ENCODE measurements at places on chromosomes 11 and 22. TPM values are rescaled to one million over a fixed set of nuclear protein-coding genes. Genes with fewer than 3 reads are reported as not detected.
A peak's percentile ranks its signal among the peaks of the same experiment; 100 is the strongest.

Gene RAB1B
- 131 TPM for total RNA-seq

GRCh38 chr11:36931139-36931538 is 333.1 kb upstream of the RAG2 start:
- no peak overlapping the region for H3K27ac ChIP-seq
- no peaks in the 10 kb centered on the region for H3K36me3 ChIP-seq
- no peaks in the 10 kb centered on the region for H3K27me3 ChIP-seq
- no peak overlapping the region for H3K4me3 ChIP-seq

Gene SNU13
- 70.8 TPM for total RNA-seq

Gene MAJIN
- total RNA-seq = not detected

DNA sequence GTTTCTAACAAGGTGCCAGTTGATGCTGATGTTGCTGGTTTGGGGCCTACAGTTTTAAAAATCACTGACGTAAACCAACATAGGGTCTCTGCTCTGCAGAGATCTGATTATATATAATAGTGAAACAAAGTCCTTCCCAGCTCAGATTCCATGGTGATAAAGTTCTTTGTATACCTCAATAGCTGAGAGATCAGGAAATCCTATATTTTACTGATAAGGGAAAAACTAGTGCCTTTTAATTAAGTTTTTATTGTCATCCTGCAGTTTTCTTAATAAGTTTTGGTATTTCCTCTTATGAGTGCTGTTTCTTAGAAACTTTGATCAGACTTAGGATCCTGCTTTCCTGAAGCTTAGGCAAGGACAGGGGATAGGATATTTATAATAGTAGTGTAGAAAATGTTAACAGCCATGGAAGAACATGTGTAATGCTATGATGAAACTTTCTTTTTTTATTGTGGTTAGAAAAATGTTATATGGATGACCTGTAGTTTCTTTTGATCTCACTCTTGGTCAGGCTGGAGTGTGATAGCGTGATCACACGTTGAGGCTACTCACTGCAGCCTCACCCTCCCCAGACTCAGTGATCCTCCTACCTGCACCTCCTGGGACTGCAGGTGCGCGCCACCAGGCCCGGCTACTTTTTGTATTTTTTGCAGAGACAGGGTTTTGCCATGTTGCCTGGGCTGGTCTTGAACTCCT is 14.1 kb downstream of the CAPRIN1 start:
- peaks cover 13% of the 10 kb centered on the region for H3K4me1 ChIP-seq
- H3K36me3 ChIP-seq = no peaks in the 10 kb centered on the region
- no peak overlapping the region for H3K27ac ChIP-seq
- no peak overlapping the region for H3K4me3 ChIP-seq
- no peak for DNase-seq
- no peaks in the 10 kb centered on the region for H3K27me3 ChIP-seq

Gene APLNR
- not detected for total RNA-seq

Gene HBE1
- not detected for total RNA-seq

- H3K4me1 ChIP-seq = no peaks in the 10 kb centered on the region
- no peaks in the 10 kb centered on the region for H3K36me3 ChIP-seq
- H3K4me3 ChIP-seq = no peak overlapping the region
Observed at GRCh38 chr11:95398437-95399112, 167.6 kb upstream of the SESN3 start.

Gene OR4X1
- total RNA-seq = not detected

DNA sequence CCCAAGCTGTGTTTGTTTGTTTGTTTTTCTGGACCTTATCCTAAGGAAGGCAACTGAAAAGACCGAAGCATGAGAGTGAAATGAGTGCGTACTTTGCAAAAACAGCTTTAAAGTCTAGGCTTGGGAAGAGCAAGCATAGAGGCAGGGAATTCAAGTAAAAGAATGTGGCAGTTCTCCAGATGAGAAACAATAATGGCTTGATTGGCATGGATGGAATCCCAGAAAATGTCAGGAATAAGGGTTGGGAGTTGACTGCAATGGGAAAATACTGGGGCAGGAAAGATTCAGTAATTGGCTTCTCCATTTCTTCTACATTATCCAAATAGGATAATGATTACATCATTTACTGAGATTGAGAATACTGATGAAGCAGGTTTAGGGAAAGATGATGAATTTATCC is 17.5 kb downstream of the SAAL1 start:
- H3K4me3 ChIP-seq = no peak overlapping the region
- H3K4me1 ChIP-seq = no peaks in the 10 kb centered on the region
- H3K27me3 ChIP-seq = no peaks in the 10 kb centered on the region

DNA sequence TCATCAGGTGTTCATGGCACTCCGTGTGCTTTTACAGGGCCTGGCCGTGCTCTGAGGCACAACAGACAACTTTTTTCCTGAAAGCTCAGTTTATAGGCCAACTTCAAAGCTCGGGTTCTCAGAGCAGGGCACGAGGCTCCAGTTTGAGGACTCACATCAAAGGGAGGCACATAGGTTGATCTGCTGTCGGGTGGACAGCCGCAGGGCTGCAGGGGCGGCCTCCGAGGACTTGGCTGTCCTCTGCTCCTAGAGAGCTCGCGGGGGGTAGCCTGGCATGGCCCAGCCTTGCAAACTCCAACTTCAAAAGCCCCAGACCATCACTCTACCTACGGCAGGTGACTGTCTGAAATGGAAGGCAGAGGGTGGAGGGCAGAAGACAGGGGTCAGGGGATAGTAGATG is 31.6 kb downstream of the C11orf58 start:
- no peaks in the 10 kb centered on the region for H3K36me3 ChIP-seq
- no peak for DNase-seq
- no peaks in the 10 kb centered on the region for H3K4me1 ChIP-seq
- H3K4me3 ChIP-seq = no peak overlapping the region
- no peak overlapping the region for H3K27ac ChIP-seq
- H3K27me3 ChIP-seq = no peaks in the 10 kb centered on the region

Gene BANF1
- total RNA-seq = 29.5 TPM

- no peak for DNase-seq
- no peaks in the 10 kb centered on the region for H3K27me3 ChIP-seq
- H3K36me3 ChIP-seq = no peaks in the 10 kb centered on the region
- peaks cover 40% of the 10 kb centered on the region for H3K4me1 ChIP-seq
- no peak overlapping the region for H3K4me3 ChIP-seq
Observed at GRCh38 chr22:30318799-30319419, 7.8 kb downstream of the TBC1D10A start.

DNA sequence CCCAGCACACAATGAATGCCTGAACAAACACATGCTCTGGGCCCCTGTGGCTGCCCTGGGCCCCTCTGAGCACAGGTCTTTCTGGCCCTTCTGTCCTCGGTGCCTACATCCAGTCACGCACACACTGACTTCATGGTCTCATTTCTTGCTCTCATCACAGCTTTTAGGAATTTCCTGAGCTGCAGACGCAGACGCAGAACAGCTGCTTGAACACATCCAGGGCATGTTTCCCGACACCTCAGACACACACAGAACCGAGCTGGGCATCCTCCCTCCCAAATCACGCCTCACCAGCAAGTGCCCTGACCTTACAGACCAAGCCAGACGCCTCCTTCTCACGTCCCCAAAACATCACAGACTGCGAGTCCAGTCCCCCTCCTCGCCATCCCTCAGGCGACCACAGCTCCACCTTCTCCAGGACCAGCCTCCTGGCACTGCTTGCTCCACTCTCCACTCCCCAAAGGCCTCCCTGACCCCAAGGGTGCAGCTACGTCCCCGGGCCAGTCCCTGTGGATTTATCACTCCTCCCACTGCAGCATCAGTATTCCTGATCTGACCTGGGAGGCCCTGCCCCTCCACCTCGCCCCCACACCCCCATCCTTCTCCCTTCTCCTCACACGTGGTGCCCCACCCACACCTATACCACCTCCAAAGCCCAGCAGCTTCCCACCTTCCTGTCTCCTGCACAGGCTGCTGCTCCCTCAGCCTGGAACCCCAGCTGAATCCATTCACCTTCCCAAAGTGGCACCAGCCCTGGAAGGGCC is 12.9 kb downstream of the SIRT3 start:
- H3K36me3 ChIP-seq = no peaks in the 10 kb centered on the region
- no peak overlapping the region for H3K4me3 ChIP-seq
- H3K4me1 ChIP-seq = no peaks in the 10 kb centered on the region
- H3K27ac ChIP-seq = no peak overlapping the region

GRCh38 chr11:45017329-45017728 is 66.6 kb upstream of the TP53I11 start:
- no peaks in the 10 kb centered on the region for H3K4me1 ChIP-seq
- no peaks in the 10 kb centered on the region for H3K36me3 ChIP-seq
- H3K27me3 ChIP-seq = no peaks in the 10 kb centered on the region
- no peak overlapping the region for H3K4me3 ChIP-seq
- DNase-seq = no peak

Gene MPPED2
- total RNA-seq = 1.4 TPM

DNA sequence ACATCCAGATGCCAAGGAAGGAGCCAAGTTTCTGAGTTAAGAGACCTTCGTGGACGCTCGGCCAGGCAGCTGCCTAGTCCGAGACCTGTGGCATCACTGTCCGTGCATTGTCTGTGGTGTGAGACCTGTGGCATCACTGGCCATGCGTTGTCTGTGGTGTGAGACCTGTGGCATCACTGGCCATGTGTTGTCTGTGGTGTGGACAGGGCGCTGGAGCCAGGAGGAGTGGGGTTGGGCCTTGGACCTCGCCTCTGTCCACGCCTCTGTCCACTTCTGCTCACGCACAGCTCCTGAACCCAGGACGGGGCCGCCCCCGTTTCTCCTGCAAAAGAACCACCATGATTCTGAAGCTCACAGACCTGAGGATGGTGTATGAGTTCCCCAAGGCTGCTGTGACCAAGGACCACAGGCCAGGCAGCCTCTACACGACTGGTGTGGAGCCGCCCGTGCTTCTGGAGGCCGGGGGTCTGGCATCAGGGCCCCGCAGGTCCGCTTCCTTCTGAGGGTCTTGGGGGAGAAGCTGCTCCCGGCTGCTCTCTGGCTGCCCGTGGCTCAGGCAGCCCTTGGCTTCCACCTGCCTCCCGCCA is 1218.3 kb downstream of the BRD1 start:
- no peaks in the 10 kb centered on the region for H3K4me1 ChIP-seq
- DNase-seq = no peak
- no peaks in the 10 kb centered on the region for H3K36me3 ChIP-seq
- H3K4me3 ChIP-seq = no peak overlapping the region

Gene C22orf15
- total RNA-seq = not detected

Gene KDM4E
- total RNA-seq = not detected

GRCh38 chr22:29307596-29308147 is 1.2 kb downstream of the GAS2L1 start:
- H3K4me1 ChIP-seq = peaks cover 38% of the 10 kb centered on the region
- peak overlapping the region; percentile 96 for H3K27ac ChIP-seq
- peak overlapping the region; percentile 91 for H3K4me3 ChIP-seq
- no peak for DNase-seq
- H3K27me3 ChIP-seq = no peaks in the 10 kb centered on the region

Gene OR4C12
- total RNA-seq = not detected

Gene MRGPRF
- total RNA-seq = 17.9 TPM

DNA sequence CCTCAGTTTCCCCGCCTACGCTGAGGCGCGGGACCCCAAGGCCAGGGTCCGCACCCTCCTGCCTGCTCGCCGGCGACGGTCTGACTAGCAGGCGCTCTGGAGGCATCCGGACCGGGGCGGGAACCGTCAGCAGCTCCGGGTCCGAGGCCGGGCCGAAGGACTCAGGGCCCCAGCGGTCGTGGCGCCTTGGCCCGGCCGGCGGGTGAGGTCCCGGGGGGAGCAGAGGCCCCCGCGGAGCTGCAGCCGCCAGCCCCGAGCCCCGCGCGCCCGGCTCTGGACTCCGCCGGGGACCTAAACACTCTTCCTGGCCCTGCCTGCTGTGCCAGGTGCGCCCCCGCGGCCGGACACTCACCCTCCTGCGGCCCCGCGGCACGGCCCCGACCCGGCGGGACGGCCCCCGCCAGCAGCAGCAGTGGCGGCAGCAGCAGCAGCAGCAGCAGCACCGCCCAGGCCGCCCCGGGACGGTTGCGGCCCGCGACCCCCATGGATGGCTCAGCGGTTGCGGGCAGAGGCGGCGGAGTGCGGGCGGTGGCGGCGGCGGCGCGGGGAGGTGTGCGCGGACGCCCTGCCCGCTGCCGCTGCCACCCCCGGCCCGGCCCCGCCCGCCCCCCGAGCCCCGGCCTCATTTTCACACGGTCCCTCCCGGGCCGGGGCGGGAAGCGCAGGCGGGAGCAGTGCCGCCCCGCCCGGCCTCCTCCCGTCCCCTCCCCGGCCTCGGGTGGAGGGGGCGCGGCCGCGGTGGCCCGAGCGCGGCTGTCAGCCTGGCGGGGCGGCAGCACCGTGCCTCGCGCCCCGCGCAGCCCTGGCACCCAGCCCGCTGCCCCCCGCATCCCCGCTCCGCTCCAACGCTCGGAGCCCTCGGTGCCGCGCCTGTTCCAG is at the start of gene SCUBE2:
TSS of gene SCUBE2 (minus strand) at position 556 of the 879 bp plus-strand sequence. CDS start at position 485, 71 bp downstream.
- H3K27me3 ChIP-seq = peaks cover 9% of the 10 kb centered on the region
- peaks cover 10% of the 10 kb centered on the region for H3K4me1 ChIP-seq
- H3K4me3 ChIP-seq = peak within 1 kb of the TSS; percentile 64
- peak within 1 kb of the TSS; percentile 45 for H3K27ac ChIP-seq
- H3K36me3 ChIP-seq = no peaks in the 10 kb centered on the region
- peak; percentile 32 for DNase-seq

DNA sequence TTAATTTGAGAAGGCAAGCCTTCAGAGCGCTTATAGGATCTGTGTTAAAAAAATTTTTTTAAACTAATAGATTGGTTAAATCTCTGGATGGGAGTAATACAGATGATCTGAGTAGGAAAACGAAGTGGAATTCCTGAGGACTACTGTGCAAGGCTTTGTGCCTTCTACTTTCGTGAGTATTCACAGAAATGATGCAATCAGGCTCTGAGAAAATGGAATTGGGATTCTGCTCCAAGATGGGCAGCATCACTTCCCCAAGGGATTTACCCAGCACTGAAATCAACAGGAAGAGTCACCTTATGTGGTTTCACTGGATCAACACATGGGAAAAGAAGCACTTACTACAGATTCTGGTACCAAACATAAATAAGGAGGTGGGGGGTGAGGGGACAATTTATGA is 12.5 kb downstream of the KMT5B start:
- no peak overlapping the region for H3K4me3 ChIP-seq
- H3K27ac ChIP-seq = no peak overlapping the region
- no peaks in the 10 kb centered on the region for H3K27me3 ChIP-seq
- peaks cover 14% of the 10 kb centered on the region for H3K4me1 ChIP-seq
- no peaks in the 10 kb centered on the region for H3K36me3 ChIP-seq
- no peak for DNase-seq

- DNase-seq = no peak
- no peaks in the 10 kb centered on the region for H3K36me3 ChIP-seq
- no peak overlapping the region for H3K4me3 ChIP-seq
- no peaks in the 10 kb centered on the region for H3K4me1 ChIP-seq
- H3K27me3 ChIP-seq = peaks cover 5% of the 10 kb centered on the region
Observed at GRCh38 chr11:116714902-116715301, 57.9 kb downstream of the BUD13 start.

DNA sequence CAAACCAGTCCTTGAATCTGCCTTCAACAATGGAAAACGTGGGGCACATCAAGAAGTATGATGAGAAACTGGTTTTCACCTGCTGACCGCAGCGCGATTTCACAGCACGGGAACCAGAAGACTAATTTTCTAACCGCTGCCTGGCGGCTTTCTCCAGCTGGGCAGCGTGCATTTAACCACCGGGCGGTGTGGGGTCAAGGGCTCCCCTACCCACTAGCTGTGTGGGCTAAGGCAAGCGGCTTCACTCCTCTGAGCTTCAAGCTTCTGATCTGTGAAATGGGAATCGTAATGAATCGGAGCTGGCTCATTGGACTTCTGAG is 4.2 kb downstream of the SHANK2 start:
- H3K4me1 ChIP-seq = peaks cover 3% of the 10 kb centered on the region
- no peak for DNase-seq
- no peak overlapping the region for H3K4me3 ChIP-seq
